Activated effector memory CD4-positive, alpha-beta T cell treated with anti-CD3 and anti-CD28 coated beads, Interleukin-2, amount 50 U/mL, for 16 hours (primary cell): ENCODE measurements at places on chromosomes 13 and 19.

- no peak for DNase-seq
Measured at GRCh38 chr13:51704399-51705313, 99.3 kb downstream of the DHRS12 start.

DNA sequence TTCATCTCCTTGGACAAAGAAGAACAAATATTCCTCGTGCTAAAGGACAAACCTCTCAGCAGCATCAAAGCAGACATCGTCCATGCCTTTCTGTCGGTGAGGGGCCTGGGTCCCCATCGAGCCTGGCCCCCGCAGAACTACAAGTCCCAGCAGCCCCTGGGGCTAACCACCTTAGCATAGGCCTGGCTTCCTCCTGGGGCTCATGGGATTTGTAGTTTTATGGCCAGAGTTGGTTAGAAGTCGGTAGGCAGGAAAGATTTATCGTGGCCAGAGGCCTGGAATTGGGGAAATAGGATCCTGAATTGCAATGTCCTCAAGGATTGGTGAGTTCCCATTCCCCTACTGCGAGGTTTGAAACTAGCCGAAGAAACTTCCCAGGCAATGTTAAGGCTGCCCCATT is 19.6 kb downstream of the TMEM150B start:
- DNase-seq: peak; percentile 84

- DNase-seq: no peak
Measured at GRCh38 chr13:50829226-50829625, 14.3 kb downstream of the DLEU7 start.

DNA sequence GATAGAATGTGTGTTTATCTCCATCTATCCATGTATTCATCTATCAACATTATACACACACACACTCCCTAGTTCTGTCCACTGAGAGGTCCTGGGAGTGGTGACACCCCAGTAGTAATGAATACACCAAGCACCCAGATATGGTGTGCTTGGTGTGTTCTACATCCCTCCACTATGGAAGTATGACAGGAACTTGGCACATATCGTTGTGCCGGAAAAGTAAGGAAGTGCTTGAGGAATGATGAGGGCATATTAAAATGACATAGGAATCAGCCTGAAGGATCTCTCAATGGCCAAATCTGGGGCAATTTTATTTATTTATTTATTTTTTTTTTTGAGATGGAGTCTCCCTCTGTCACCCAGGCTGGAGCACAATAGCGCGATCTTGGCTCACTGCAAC is 28.3 kb upstream of the FBXO17 start:
- DNase-seq: no peak

DNA sequence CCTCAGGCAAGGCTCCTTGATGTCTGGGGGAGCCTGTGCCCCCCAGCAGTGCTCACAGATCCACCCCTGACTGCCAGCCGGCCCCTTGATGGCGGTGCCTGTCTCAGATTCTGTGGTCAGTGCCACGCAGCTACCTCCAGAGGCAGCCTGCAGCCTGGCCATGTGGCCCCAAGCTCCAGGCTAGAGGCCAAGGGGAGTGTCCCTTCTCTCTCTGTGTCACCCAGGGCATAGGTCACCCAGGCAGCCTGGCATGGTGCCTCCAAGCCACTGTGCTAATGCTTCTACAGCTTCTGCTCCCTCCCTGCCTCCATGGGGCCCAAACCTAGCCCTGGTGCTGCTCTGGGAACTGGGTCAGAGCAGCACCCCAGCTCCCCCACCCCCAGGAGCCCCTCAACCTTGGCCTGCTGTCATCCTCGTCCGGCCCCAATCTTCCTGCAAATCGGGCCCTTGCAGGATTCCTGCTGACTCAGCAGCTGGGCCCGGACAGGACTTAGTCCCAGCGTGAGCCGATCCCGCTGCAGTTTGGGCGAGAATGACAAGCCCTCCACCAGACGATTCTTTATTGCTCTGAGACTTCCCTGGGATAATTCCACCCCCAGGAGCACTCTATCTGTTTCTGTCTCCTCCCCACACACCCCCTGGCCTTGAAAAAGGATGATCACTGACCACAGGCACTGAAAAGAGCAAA is 2.8 kb upstream of the ARL11 start:
- DNase-seq: no peak
